Left cardiac atrium (tissue), 4 donors: ENCODE measurements at places on chromosomes 6 and 20. TPM values are rescaled to one million over a fixed set of nuclear protein-coding genes. Genes with fewer than 3 reads are reported as not detected.

GRCh38 chr6:170232186-170233002 is 58.5 kb downstream of the DLL1 start:
- DNase-seq: no peak

GRCh38 chr6:167839755-167840154 is 13.0 kb downstream of the AFDN start:
- no peak for DNase-seq

GRCh38 chr6:46452312-46452917 is 38.8 kb downstream of the RCAN2 start:
- no peak for DNase-seq

Gene TMEM217
- 0.62 TPM for total RNA-seq

DNA sequence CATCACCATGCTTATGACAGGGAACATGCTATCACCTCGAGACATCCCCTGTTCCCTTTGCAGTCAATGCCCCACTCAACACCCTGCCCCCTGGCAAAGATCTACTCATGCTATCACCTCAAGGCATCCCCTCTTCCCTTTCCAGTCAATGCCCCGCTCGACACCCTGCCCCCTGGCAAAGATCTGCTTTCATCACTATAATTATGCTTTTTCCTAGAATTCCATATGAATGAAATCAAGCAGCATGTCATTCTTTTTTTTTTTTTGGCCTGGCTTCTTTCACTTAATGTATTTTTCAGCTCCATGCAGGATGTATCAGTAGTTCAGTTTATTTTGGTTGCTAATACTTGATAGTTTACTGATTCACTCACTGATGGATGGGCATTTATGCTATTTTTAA is 554.9 kb downstream of the CDH26 start:
- DNase-seq: no peak

GRCh38 chr6:7953753-7954152 is 43.2 kb upstream of the TXNDC5 start:
- no peak for DNase-seq

Gene C6orf141
- 1.1 TPM for total RNA-seq
